ENCODE measurements at places on chromosomes 1 and 21.

DNA sequence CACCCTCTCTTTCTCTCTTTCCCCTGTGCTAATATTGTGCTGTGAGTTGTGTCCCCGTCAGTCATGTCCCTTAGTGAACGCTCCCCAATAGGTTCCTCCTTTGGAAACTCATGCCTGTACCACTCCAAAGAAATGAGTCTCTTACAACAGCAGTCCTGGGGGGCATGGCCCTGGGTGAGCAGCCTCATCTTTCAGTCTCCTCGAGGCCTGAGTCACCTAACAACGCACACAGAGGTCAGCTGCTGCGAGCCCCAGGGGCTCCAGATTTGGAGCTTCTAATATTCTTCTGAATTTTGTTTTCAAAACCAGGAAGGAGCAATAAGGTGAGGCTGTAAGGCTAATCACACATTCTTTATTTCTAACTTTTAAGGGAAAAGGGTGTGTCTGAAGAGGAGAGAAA lies 30.5 kb upstream of the ZBTB8A start:
- DNase-seq = no peak

GRCh38 chr1:213014642-213015041 lies 1.0 kb downstream of the ANGEL2 start:
- DNase-seq = peak; percentile 5

- no peak for DNase-seq
Observed at GRCh38 chr1:77989744-77990143, 10.9 kb upstream of the FUBP1 start.

DNA sequence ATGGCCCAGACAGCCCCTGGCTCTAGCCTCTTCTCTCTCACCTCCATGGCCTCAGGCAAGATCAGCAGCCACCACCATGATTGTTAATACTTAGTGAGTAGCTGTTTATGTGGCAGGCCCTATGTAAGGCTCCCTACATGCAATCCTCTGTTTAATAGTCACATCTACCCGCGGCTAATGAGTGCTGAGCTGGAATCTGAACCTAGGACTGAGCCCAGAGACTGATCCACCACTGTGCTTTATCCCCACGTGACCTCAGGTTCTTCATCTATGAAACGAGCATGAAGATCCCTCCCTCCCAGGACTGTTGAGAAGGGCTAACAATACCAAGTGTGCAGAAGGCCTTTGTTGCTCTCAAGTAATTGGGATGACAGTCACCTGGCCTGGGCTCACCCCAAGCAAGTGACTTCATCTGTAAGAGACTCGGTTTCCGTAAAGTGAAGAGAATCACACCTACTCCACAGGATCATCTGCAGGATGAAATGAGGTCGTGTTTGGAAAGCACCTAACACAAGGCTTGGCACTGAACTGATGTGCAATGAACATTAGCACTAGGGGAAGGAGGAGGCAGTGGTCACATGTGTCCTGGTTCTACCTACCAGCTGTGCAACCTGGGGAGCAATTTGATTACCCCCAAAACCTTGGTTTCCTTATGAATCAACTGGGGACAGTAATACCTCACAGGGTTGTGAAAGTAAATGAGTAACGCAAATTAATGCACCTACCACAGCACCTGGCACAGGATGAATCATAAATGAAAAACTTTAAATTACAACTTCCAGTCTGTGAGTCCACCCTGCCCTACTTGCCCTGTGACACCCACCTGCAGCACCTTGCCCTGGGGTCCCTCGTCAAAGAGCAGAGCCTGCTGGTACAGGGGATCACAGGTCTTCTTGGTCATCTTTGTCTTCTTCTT lies 37.2 kb downstream of the RIMS3 start:
- no peak for DNase-seq
